Caco-2 (cell line): ENCODE measurements at places on chromosomes 12 and 14. TPM values are rescaled to one million over a fixed set of nuclear protein-coding genes. Genes with fewer than 3 reads are reported as not detected.

RDH12 gene
- 0.28 TPM in 1 of 2 replicates, not detected in the other for total RNA-seq

RNASE3 gene
- total RNA-seq = not detected in 2 replicates

PLEK2 gene
- 35.2 and 36.5 TPM in 2 replicates for total RNA-seq

DNA sequence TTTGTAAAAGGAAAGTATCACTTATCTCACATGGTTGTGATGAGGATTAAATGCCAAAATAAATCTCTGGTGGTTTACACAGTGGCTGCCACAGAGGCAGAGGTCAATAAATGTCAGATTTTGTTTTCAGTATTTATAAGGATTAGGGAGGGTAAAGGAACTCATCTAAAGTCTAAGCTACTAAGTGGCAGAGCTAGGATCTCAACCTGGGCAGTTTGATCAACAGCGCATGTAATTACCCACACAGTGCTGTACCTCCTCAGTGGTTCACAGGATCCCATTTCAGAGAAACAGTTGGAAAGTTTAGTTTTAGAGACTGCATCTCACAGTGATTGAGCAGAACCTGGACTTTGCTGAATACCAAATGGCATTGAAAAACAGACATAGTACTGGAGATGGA, 44.9 kb upstream of the RIC8B start:
- H3K27me3 ChIP-seq = no peaks in the 10 kb centered on the region
- H3K36me3 ChIP-seq = no peaks in the 10 kb centered on the region

DNA sequence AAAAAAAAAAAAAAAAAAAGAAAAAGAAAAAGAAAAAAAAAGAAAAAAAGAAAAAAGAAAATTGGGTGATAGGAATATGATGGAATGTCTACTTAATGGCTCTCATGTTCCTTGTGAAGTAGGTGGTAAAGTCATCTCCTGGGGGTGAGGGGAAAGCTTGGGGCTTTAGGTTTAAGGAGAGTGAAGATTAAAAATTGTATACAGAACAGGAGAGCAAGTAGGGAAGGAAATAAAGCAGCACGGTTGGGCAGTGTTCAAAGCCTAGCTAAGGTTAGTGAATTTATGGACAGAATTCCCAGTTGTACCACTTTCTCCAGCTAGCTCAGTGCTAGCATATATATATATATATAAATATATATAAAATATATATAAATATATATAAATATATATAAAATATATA, 40.0 kb upstream of the SLC2A13 start:
- H3K36me3 ChIP-seq = no peaks in the 10 kb centered on the region
- no peak overlapping the region for H3K4me3 ChIP-seq
- H3K27me3 ChIP-seq = no peaks in the 10 kb centered on the region
- no peaks in the 10 kb centered on the region for H3K4me1 ChIP-seq
- no peak overlapping the region for H3K27ac ChIP-seq
- no peak for DNase-seq

- H3K27me3 ChIP-seq = no peaks in the 10 kb centered on the region
- DNase-seq = no peak
- H3K27ac ChIP-seq = no peak overlapping the region
- no peaks in the 10 kb centered on the region for H3K36me3 ChIP-seq
- no peak overlapping the region for H3K4me3 ChIP-seq
These were observed 129.9 kb downstream of the WIF1 start for GRCh38 chr12:64991121-64991611.

GRCh38 chr12:12562016-12562483, 613 bp downstream of the DUSP16 start:
- H3K27me3 ChIP-seq = no peaks in the 10 kb centered on the region
- H3K36me3 ChIP-seq = no peaks in the 10 kb centered on the region; the same call in 1 of the 2 replicates
- DNase-seq = peak; percentile 47
- H3K4me3 ChIP-seq = peak overlapping the region; percentile 78

- no peak overlapping the region for H3K4me3 ChIP-seq
- no peaks in the 10 kb centered on the region for H3K36me3 ChIP-seq
- H3K4me1 ChIP-seq = peaks cover 15% of the 10 kb centered on the region
- no peak overlapping the region for H3K27ac ChIP-seq
- no peaks in the 10 kb centered on the region for H3K27me3 ChIP-seq
These were observed 354.3 kb downstream of the CEP128 start for GRCh38 chr14:80587096-80587724.

GRCh38 chr12:109811624-109811995, 21.6 kb downstream of the TRPV4 start:
- no peaks in the 10 kb centered on the region for H3K27me3 ChIP-seq
- DNase-seq = peak; percentile 30
- no peaks in the 10 kb centered on the region for H3K4me1 ChIP-seq
- H3K27ac ChIP-seq = no peak overlapping the region
- no peak overlapping the region for H3K4me3 ChIP-seq

DNA sequence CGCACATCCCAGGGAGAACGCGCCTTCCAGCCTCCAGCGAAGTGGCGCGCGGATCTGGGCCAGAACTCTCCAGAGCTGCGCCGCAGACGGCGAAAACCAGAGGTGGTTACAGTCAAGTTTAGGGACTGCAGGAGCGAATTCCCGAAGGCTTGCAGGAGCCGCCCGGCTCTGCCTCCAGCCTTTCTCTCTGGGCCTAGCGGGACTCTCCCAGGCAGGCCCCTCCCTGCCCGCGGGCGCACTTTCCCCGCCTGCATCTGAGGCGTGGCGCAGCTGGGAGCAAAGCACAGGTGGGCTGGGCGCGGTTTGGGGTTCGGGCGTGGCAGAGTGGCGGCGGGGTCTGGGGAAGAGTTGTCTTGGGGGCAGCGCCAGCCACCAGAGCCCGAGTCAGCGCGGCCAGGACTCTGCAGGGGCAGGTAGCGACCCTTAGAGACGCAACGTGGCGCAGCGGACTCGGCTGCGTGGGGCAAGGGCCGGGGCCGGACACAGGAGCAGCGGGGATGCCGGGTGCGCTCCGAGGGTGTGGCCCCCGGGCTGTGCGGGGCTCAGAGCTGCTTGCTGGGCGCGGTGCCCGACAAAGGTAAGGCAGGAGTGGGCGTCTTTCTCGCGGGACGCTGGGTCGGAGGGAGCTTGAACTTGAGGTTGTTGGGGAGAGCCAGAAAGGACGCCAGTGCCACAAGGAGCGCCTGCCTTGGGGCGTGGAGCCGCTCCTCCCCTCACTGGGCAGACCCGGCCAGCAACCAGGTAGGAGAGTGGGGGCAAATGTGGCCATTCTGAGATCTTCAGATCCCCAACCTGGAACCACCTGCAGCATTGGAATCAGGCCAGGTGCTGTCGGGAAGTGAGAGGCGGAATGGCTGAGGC, 1126.0 kb downstream of the AACS start:
- no peaks in the 10 kb centered on the region for H3K4me1 ChIP-seq
- H3K36me3 ChIP-seq = no peaks in the 10 kb centered on the region
- H3K27me3 ChIP-seq = no peaks in the 10 kb centered on the region
- H3K4me3 ChIP-seq = no peak overlapping the region

DNA sequence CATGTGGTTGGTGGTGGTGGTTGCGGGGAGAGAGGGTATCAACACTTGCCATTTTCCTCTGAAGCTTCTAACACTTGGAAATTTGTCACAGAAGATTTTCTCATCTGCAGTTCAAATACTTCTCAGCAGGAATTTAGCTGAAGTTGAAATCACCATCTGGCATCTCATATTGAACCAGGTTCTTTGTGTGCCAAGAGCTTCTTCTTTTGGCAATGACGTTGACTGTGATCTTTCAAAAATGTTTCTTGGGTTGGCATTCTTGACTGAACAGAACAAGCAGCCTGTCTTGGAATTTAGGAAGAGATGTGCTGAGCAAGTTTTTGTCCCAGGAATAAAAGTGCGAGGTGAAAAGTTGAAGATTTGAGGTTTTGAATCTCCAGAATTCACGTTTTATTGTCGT, 8.7 kb upstream of the NIN start:
- no peak overlapping the region for H3K4me3 ChIP-seq
- no peaks in the 10 kb centered on the region for H3K4me1 ChIP-seq
- no peak overlapping the region for H3K27ac ChIP-seq
- peaks cover 2% of the 10 kb centered on the region; the same call in 1 of the 2 replicates for H3K27me3 ChIP-seq
- no peaks in the 10 kb centered on the region for H3K36me3 ChIP-seq
- DNase-seq = no peak

GRCh38 chr14:68362846-68363245, 430.0 kb downstream of the ZFP36L1 start:
- no peaks in the 10 kb centered on the region for H3K27me3 ChIP-seq
- DNase-seq = no peak
- H3K4me3 ChIP-seq = no peak overlapping the region
- no peaks in the 10 kb centered on the region for H3K36me3 ChIP-seq

DNA sequence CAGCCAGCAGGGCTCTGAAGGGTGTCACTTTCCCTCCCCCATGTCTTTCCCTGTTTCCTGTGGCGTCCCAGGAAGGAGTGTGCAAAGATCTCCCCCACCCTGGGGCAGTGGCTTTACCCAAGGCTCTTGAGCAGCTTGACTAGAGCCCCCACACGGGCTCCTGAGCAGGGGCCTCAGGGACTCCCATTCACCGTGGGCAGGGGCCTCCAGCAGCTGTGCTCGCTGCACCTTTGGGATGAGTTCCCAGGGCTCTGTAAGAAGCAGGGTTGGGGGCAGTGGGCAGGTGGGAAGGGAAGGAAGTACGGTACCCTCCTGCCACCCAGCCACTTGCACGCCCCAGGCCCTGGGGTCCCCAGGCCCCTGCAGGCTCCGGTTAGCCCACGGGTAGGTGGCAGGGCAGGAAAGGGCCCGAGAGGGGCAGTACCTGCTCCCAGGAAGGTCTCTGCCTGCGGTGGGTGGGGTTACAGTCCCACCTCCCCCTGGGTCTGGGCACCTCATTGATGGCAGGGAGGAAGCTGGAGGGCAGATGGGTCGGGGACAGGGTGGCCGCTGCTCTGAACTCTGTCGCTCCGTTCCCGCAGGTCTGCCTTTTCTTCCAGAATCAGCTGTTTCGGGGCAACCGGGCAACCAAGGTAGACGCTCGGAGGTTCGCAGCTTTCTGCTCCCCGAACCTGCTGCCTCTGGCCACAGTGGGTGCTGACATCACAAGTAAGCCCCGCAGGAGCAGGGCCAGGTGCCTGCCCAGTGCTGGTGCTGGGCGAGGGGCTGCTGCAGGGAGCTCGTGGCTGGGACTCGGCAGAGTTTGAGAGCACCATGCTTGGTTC, 13.0 kb downstream of the ASPG start:
- H3K4me3 ChIP-seq = no peak overlapping the region
- no peak for DNase-seq
- H3K36me3 ChIP-seq = no peaks in the 10 kb centered on the region
- H3K4me1 ChIP-seq = no peaks in the 10 kb centered on the region

GRCh38 chr14:34075042-34075744, 124.3 kb upstream of the EGLN3 start:
- H3K27ac ChIP-seq = no peak overlapping the region
- no peaks in the 10 kb centered on the region for H3K27me3 ChIP-seq
- H3K36me3 ChIP-seq = no peaks in the 10 kb centered on the region
- peaks cover 13% of the 10 kb centered on the region for H3K4me1 ChIP-seq
